ENCODE measurements at places on chromosomes 11 and 22.

- no peaks in the 10 kb centered on the region for H3K27me3 ChIP-seq
- peak overlapping the region; percentile 93 for H3K4me3 ChIP-seq
- peak overlapping the region; percentile 94 for H3K27ac ChIP-seq
- H3K4me1 ChIP-seq: peaks cover 63% of the 10 kb centered on the region
- H3K36me3 ChIP-seq: peaks cover 30% of the 10 kb centered on the region
- no peak for DNase-seq
Observed at GRCh38 chr11:61966734-61967115, 709 bp downstream of the FTH1 start.

DNA sequence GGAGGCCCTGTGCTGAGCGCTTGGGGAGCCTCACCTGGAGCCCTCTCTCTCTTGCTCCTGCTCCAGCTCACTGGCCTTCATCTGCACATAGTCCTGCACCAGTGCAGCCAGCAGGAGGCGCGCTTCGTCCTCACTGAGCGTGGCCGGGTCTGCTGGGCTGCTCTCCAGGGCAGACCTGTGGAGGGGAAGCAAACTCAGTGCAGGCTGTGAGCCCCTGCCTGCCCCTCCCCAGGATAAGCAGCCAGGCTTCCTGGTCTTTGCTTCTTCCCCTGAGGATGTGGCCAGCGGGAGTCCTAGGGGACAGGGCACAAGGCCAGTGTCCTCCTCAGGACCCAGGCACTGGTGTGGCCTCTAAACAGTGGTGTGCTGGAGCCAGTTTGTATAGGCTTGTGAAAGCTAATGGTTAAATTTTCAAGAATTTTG lies 2.2 kb downstream of the CALCA start:
- no peaks in the 10 kb centered on the region for H3K36me3 ChIP-seq
- peaks cover 20% of the 10 kb centered on the region for H3K4me1 ChIP-seq
- peaks cover 87% of the 10 kb centered on the region for H3K27me3 ChIP-seq
- H3K4me3 ChIP-seq: no peak overlapping the region
- peak; percentile 40 for DNase-seq

- H3K4me3 ChIP-seq: no peak overlapping the region
- peaks cover 10% of the 10 kb centered on the region for H3K4me1 ChIP-seq
- no peaks in the 10 kb centered on the region for H3K27me3 ChIP-seq
Observed at GRCh38 chr22:40436505-40437431, 66.4 kb downstream of the SGSM3 start.

GRCh38 chr22:33062361-33062760 lies 4.2 kb upstream of the SYN3 start:
- no peaks in the 10 kb centered on the region for H3K36me3 ChIP-seq
- H3K4me3 ChIP-seq: no peak overlapping the region
- DNase-seq: no peak

GRCh38 chr11:28257761-28258160 lies 149.6 kb downstream of the METTL15 start:
- H3K4me3 ChIP-seq: no peak overlapping the region
- no peak for DNase-seq
- no peak overlapping the region for H3K27ac ChIP-seq
- H3K36me3 ChIP-seq: peaks cover 38% of the 10 kb centered on the region
- H3K4me1 ChIP-seq: no peaks in the 10 kb centered on the region

DNA sequence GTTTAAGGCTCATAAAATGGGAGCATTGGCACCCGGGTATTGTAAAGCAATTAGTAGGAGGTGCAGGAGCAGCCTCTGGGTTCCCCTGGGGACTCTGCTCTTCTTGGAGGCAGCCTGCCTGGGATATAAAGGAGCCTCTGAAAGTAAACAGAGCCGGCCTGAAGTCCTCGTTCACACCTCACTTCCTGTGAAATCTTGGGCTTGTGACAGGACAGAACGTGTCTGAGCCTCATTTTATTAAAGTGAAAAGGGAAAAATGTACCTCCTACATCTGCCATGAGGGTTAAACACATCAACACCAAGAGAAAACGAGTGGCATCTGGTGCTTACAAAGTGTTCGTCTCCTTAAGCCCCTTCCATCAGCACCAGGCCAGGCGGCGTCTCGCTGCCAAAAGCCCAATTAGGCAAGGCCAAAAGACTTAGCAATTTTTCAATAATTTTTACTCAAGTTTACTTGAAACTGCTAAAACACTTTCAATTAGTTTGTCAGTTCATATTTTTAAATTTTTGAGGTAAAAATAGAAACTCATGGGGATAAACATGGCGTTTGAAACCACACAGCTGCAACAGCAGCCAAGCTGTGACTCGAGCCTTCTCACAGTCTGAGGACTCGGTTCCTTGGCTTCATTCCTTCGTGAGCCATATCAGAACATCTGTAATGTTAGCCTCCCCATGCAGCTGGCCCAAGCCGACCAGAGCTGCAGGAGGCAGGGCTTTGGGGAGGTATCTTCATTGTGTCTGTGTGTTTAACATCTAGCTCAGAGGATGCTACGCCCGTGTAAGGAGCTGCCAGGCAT lies 33.6 kb downstream of the MAP6 start:
- peaks cover 31% of the 10 kb centered on the region for H3K4me1 ChIP-seq
- H3K36me3 ChIP-seq: no peaks in the 10 kb centered on the region
- peaks cover 7% of the 10 kb centered on the region for H3K27me3 ChIP-seq
- no peak overlapping the region for H3K27ac ChIP-seq
- no peak for DNase-seq

- no peak overlapping the region for H3K4me3 ChIP-seq
- H3K4me1 ChIP-seq: no peaks in the 10 kb centered on the region
- H3K36me3 ChIP-seq: peaks cover 46% of the 10 kb centered on the region
- DNase-seq: no peak
- H3K27ac ChIP-seq: no peak overlapping the region
- H3K27me3 ChIP-seq: no peaks in the 10 kb centered on the region
Observed at GRCh38 chr11:64198511-64198910, 8.0 kb upstream of the FERMT3 start.

DNA sequence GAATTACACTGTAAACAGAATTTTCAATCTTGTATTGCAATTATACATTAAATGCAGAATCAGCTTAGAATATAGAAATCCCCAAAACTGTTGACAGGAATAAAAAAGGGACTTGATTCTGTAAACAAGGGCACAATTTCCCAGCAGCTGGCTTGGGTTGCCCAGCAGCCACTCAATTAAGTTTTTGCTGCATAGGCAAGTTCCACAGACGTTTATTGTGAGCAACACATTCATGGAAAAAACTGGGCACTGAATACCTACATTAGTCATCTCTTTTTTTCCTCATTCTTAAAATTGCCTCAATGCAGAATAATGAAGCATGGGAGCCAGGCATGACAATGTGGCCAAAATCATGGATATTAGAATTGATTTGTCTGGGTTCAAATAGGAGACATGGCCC lies 421.8 kb upstream of the ANO5 start:
- no peaks in the 10 kb centered on the region for H3K36me3 ChIP-seq
- H3K27me3 ChIP-seq: peaks cover 2% of the 10 kb centered on the region
- no peak for DNase-seq
- no peak overlapping the region for H3K27ac ChIP-seq
- no peaks in the 10 kb centered on the region for H3K4me1 ChIP-seq

DNA sequence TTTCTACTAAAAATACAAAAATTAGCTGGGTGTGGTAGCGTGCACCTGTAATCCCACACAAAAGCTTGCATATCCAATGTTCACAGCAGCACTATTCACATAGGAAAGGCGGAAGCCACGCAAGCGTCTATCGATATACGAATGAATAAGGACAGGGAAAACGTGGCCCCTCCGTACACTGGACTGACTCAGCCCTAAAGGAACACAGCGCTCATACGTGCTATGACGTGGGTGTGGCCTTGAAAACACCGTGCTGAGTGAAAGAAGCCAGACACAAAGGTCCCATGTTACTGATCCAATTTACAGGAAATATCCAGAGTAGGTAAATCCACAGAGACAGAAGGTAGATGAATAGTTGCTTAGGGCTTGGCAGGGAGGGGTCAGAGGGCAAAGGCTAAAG lies 7.0 kb downstream of the LMF2 start:
- DNase-seq: no peak
- no peak overlapping the region for H3K27ac ChIP-seq
- H3K4me1 ChIP-seq: peaks cover 2% of the 10 kb centered on the region
- H3K36me3 ChIP-seq: no peaks in the 10 kb centered on the region
- no peak overlapping the region for H3K4me3 ChIP-seq

DNA sequence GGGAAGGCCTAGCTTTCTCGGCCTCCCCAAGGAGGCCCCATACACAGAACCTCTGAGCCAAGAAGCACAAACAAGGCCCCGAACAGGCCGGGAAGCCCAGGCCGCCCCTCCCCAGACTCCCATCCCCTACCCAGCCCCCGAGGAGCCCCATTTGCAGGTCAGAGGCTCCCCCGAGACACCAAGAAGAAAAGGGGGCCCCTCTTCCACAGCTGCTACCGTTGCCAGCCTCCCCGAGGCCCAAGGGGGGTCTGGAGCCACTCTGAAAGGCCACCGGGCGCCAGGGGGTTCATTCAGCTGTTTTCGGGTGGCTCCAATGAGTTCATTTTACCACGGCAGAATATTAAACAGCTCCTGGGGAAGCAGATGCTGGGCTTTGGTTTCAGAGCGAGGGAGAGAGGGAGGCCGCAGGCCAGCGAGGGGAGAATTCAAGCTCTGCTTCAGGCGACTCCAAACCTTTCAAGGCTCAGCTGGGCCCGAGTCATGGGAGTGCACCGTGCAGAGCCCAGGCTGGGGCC lies 28.5 kb downstream of the MN1 start:
- peaks cover 16% of the 10 kb centered on the region for H3K4me1 ChIP-seq
- DNase-seq: no peak
- peaks cover 2% of the 10 kb centered on the region for H3K36me3 ChIP-seq
- H3K4me3 ChIP-seq: no peak overlapping the region
- no peak overlapping the region for H3K27ac ChIP-seq

DNA sequence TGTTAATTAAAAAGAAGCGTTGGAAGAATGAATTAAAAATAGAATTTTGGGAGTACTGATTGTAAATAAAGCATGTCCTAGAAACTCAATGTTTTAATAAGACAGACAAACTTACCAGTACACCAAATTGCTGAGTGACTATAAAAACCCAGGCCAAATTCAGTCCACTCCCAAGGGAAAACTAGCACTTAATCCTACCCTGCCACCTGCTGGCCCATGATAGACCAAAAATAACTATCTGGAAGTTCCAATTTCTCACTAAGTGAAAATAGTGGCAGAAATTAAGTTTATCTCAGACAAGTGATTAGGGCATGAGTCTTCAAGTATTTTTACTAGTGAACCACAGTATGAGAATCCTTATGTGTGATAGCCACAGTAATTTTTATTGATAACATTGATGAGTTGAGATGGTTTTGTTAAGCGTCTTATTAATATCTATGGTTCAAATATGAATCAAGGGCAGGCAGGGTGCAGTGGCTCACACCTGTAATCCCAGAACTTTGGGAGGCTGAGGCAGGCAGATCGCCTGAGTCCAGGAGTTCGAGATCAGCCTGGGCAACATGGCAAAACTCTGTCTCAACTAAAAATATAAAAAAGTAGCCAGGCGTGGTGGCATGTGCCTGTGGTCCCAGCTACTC lies 9.8 kb upstream of the DDX10 start:
- H3K27ac ChIP-seq: no peak overlapping the region
- H3K4me3 ChIP-seq: no peak overlapping the region
- H3K27me3 ChIP-seq: no peaks in the 10 kb centered on the region
- no peaks in the 10 kb centered on the region for H3K4me1 ChIP-seq
- no peaks in the 10 kb centered on the region for H3K36me3 ChIP-seq

GRCh38 chr11:72203163-72203562 lies 11.2 kb downstream of the FOLR1 start:
- H3K27ac ChIP-seq: no peak overlapping the region
- H3K4me1 ChIP-seq: no peaks in the 10 kb centered on the region
- DNase-seq: no peak
- H3K36me3 ChIP-seq: no peaks in the 10 kb centered on the region

DNA sequence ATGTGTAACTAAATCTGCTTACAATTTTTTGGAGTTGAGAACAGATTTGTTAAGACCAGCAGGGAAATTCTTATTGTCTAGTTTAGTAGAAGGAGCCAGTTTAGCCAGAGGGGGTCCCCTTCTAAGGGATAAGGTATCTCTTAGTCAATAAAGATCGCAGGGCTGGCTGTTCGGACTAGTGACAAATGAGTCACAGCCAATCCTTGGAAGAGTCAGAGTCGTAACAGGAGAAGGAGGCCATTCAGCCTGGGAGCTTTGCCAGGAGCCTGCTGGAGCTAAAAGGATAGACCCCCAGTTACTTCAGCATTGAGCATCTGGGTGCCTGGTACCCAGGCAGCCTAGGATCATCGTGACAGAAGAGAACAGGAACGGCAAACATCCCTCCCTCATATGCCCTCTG lies 191.6 kb upstream of the ARHGAP20 start:
- no peaks in the 10 kb centered on the region for H3K27me3 ChIP-seq
- H3K36me3 ChIP-seq: no peaks in the 10 kb centered on the region
- no peak for DNase-seq
- no peak overlapping the region for H3K27ac ChIP-seq
- no peak overlapping the region for H3K4me3 ChIP-seq
- H3K4me1 ChIP-seq: peaks cover 23% of the 10 kb centered on the region

DNA sequence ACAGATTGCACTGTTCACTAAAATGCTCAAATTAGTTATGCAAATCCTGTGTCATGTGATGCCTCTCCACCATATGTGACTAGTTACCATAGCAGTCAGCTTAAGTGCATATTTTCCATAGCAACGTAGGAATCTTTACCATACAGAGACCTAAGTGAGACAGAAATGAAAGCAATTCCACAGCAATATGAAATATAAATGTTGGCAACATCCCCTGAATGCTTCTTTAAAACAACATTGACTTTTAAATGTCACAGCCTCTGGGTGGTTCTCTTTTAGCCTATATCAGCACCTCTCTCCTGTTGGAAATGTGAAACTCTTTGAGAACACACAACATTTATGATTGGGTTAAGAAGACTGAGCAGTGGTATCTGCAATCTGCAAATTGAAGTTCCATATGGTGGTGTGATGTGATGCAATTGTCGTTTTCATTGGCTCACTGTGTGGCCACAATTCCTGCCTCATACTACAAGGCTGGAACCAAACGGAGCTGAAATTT lies 814.6 kb downstream of the DLG2 start:
- H3K27ac ChIP-seq: peak overlapping the region; percentile 62
- DNase-seq: no peak
- H3K4me1 ChIP-seq: peaks cover 8% of the 10 kb centered on the region
- no peak overlapping the region for H3K4me3 ChIP-seq
- H3K27me3 ChIP-seq: peaks cover 6% of the 10 kb centered on the region

- DNase-seq: no peak
- H3K4me3 ChIP-seq: peak overlapping the region; percentile 46
- peak overlapping the region; percentile 53 for H3K27ac ChIP-seq
Observed at GRCh38 chr11:45662665-45663485, 2.5 kb downstream of the CHST1 start.
